ENCODE measurements at places on chromosomes 16 and 17. TPM values are rescaled to one million over a fixed set of nuclear protein-coding genes. Genes with fewer than 3 reads are reported as not detected.

DNA sequence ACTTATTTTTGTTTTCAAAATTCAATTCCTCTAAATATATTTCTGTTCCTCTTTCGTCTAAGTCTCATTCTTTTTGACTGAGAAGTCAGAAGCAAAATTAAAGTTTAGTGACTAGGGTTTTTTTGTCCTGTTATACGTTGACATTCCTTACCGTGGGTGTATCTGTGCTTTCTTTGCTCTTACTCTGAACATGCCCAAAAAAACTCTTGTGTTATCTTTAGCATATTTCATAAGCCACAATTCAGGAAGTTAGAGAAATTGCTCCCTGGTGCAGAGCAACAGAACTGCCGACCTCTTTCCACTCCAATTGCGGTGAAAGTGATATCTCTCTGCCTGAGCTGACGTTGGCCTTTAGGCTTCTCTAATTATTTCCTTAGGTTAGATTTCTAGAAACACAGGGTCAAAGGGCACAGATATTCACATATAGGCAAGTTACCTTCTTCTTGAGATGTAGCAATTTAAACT, 65.7 kb downstream of the CENPV start:
- no peaks in the 10 kb centered on the region for H3K36me3 ChIP-seq
- H3K27ac ChIP-seq = peak overlapping the region; percentile 85
- peak; percentile 42 for DNase-seq
- H3K4me1 ChIP-seq = peaks cover 39% of the 10 kb centered on the region
- H3K27me3 ChIP-seq = no peaks in the 10 kb centered on the region

DNA sequence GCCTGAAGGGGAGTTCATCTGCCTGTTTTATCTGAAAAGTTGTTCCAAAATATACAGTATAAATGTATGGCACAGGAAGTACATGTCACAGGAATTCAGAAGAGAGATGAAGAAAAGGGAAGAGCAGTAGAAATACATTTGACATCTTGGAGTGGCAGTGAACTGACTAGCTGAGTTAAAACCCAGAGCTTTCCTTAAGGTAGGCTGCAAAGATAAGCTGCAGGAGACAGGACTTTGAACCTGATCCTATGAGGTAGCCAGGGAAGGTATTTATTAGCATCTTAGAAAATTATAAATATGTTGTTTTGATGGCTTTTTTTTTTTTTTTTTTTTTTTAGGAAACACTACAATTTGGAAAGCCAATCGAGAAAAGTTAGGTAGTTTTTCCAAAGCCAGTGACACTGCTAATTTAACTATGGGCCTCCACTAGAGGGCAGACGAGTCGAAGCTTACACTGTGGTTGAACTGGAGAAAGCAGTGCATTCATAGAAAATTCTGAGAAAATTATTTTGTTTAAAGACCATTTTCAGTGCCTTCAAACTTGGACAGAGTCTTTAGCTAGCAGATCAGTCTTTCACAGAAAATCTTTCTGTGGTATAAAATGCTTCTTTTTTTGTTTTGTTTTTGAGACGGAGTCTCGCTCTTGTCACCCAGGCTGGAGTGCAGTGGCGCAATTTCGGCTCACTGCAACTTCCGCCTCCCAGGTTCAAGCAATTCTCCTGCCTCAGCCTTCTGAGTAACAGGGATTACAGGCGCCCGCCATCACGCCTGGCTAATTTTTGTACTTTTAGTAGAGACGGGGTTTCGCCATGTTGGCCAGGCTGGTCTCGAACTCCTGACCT, 122.3 kb downstream of the SSH2 start:
- no peak overlapping the region for H3K4me3 ChIP-seq
- no peaks in the 10 kb centered on the region for H3K27me3 ChIP-seq
- peak overlapping the region; percentile 70 for H3K27ac ChIP-seq
- H3K36me3 ChIP-seq = no peaks in the 10 kb centered on the region
- H3K4me1 ChIP-seq = peaks cover 9% of the 10 kb centered on the region

GRCh38 chr17:30819971-30820705, 4.4 kb downstream of the CRLF3 start:
- H3K27me3 ChIP-seq = no peaks in the 10 kb centered on the region
- H3K4me1 ChIP-seq = peaks cover 34% of the 10 kb centered on the region
- peak overlapping the region; percentile 61 for H3K27ac ChIP-seq
- no peak for DNase-seq

DNA sequence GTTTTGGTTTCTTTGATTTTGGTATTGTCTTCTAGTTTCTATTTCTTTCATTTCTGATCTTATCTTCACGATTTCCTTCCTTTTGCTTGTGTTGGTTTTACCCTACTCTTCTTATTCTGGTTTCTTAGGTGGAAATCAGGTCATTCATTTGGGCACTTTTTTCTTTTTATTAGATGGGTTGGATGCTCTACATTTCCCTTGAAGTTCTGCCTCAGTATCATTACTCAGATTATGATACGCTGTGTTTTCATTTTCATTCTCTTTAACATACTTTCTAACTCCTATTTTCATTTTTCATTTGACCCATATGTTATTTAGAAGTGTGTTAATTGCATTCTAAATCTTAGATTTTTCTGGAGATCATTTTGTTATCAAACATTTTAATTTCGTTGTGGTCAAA, 108.6 kb downstream of the IRF8 start:
- no peak overlapping the region for H3K27ac ChIP-seq
- H3K4me1 ChIP-seq = no peaks in the 10 kb centered on the region
- no peak for DNase-seq
- no peaks in the 10 kb centered on the region for H3K36me3 ChIP-seq
- H3K27me3 ChIP-seq = no peaks in the 10 kb centered on the region
- no peak overlapping the region for H3K4me3 ChIP-seq

SLC6A2 gene
- total RNA-seq = not detected

DNA sequence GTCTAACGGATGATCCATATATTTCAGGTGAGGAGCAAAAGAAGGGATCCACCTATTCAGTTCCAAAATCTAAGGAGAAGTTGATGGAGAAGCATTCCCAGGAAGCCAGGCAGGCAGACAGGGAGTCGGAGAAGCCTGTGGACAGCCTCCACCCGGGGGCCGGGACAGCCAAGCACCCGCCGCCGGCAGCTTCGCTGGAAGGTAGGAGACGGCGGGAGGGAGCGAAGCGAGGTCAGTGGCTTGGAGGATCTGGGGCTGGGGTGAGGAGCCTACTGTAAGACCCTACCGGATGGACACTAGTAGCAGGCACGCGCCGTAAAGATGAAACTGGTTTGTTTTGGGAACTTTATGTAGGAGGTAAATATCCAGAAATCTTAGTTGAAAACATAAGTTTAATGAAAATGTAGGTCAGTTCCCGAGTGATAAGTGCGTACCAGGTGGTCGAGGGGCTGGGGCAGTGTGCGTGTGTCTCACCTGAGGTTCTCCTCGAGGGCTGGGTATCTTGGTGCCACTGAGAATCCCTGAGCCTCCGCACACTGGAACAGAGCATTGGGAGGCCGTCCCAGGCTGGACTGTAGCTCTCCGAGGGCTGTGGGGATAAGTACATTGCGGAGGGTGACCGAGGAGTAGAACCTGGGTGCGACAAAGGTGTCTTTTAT, 714 bp downstream of the SPATA33 start:
- DNase-seq = no peak
- no peaks in the 10 kb centered on the region for H3K27me3 ChIP-seq
- H3K4me1 ChIP-seq = peaks cover 32% of the 10 kb centered on the region
- H3K4me3 ChIP-seq = peak overlapping the region; percentile 92
- peak overlapping the region; percentile 81 for H3K27ac ChIP-seq
- no peaks in the 10 kb centered on the region for H3K36me3 ChIP-seq

- no peaks in the 10 kb centered on the region for H3K36me3 ChIP-seq
- H3K27ac ChIP-seq = peak overlapping the region; percentile 4
- no peaks in the 10 kb centered on the region for H3K27me3 ChIP-seq
- no peak for DNase-seq
- no peaks in the 10 kb centered on the region for H3K4me1 ChIP-seq
Measured at GRCh38 chr16:19810817-19811731, 73.6 kb downstream of the GPRC5B start.

GRCh38 chr17:5565808-5566207, 18.5 kb downstream of the NLRP1 start:
- H3K27ac ChIP-seq = no peak overlapping the region
- no peaks in the 10 kb centered on the region for H3K27me3 ChIP-seq
- H3K36me3 ChIP-seq = no peaks in the 10 kb centered on the region
- no peak overlapping the region for H3K4me3 ChIP-seq
- no peak for DNase-seq
- no peaks in the 10 kb centered on the region for H3K4me1 ChIP-seq

- no peaks in the 10 kb centered on the region for H3K27me3 ChIP-seq
- DNase-seq = peak; percentile 77
- H3K4me3 ChIP-seq = no peak overlapping the region
Measured at GRCh38 chr17:76670020-76670717, 26.6 kb upstream of the ST6GALNAC1 start.

DNA sequence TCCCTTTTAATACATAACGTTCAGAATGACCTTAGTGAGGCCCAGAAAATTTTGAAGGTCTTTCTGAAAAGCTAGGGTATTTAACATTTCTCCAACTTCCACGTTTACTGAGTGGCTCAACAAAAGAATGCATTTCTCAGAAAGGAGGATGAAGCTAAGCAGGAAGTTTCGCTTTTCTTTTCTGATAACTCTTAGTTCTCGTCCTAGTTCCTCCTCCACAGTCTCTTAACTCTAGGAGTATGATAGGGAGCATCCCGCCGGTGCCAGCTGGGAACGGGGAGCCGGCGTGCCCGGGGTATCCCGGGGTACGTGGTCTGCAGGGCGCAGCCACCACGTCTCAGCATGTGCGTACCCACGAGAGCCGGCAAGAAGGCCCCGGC, 363 bp downstream of the KARS1 start:
- H3K27me3 ChIP-seq = no peaks in the 10 kb centered on the region
- peaks cover 40% of the 10 kb centered on the region for H3K4me1 ChIP-seq
- DNase-seq = no peak

GGT6 gene
- total RNA-seq = 11.4 TPM

DNA sequence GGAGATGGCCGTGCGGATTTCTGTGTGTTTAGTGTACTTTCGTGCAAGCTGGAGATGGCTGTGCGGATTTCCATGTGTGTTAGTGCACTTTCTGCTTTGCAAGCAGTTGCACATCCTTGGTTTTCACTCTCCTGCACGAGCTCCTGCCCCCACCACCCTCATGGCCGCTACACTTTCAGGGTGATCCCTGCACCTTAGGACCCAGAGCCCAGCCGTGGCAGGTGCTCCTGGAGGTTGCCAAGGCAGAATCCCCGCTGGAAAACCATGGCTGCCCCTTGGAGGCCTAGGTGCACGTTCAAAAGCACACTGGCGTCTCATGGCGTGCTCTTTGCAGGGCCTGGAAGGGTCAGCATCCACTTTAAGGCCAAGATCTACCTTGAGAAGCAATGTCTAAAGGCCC, 311.0 kb upstream of the TNRC6C start:
- no peaks in the 10 kb centered on the region for H3K36me3 ChIP-seq
- peak; percentile 4 for DNase-seq
- H3K4me3 ChIP-seq = no peak overlapping the region

DPEP3 gene
- total RNA-seq = 1.0 TPM

GRCh38 chr16:10871157-10871991, 5.6 kb upstream of the CIITA start:
- peak overlapping the region; percentile 79 for H3K27ac ChIP-seq
- no peaks in the 10 kb centered on the region for H3K27me3 ChIP-seq
- H3K4me3 ChIP-seq = no peak overlapping the region
- peak; percentile 93 for DNase-seq
- H3K36me3 ChIP-seq = no peaks in the 10 kb centered on the region

DNA sequence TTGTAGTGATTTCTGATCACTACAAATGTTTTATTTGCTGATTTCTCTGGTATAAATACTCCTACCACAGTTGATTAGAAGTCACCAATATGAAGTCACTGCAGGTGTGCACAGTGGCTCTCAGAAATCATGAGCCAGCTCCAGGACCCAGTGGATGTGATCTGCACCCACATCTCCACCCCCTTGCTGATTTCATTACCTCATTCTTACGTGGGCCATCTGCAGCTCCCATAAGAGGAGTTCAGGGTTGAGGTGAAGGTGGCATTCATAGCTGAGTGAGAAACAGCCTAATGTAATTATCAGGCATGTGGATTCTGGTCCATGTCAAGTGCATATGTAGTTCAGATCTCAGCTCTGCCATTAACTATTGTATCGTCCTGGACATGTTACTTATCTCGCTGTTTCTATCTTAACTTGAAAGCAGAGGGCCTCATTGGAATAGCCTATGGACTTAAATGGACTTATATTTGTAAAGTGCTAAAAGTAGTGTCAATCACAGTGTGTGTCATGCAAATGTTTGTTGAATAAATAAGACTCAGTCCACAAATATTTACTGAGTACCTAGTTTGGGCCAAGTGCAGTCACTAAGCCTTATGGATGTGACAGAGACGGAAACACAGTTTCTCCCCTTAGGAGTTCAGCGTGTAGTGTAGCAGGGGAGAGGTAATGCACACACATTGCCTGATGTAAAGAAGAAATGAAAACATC, 40.7 kb upstream of the ZKSCAN2 start:
- no peaks in the 10 kb centered on the region for H3K27me3 ChIP-seq
- no peak for DNase-seq
- no peaks in the 10 kb centered on the region for H3K36me3 ChIP-seq
- no peak overlapping the region for H3K27ac ChIP-seq
- no peak overlapping the region for H3K4me3 ChIP-seq

- peaks cover 15% of the 10 kb centered on the region for H3K36me3 ChIP-seq
- H3K4me1 ChIP-seq = peaks cover 30% of the 10 kb centered on the region
- no peaks in the 10 kb centered on the region for H3K27me3 ChIP-seq
- no peak overlapping the region for H3K27ac ChIP-seq
Measured at GRCh38 chr17:29162909-29163341, 17.3 kb downstream of the MYO18A start.

DNA sequence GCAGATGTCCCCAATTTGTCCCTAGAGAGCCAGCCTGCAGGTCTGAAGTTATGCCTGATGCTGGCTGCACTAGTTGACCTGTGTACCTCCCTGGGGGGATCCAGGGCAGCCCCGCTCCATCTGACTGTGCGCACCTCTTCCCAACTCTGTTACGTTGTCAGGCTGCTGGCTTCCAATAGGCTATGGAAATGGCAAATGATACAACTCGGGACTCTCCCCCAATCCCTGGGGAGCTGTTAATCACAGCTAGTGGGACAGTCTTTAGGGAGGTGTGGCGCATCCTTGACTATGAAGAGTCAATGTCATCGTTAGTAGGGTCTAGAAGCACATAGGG, 30.1 kb downstream of the GPRC5B start:
- H3K36me3 ChIP-seq = no peaks in the 10 kb centered on the region
- H3K4me3 ChIP-seq = no peak overlapping the region
- H3K27ac ChIP-seq = no peak overlapping the region
- H3K4me1 ChIP-seq = no peaks in the 10 kb centered on the region

FLYWCH2 gene
- total RNA-seq = 33.5 TPM

FADS6 gene
- total RNA-seq = not detected

IL21R gene
- total RNA-seq = 3.0 TPM

- H3K4me1 ChIP-seq = no peaks in the 10 kb centered on the region
- H3K36me3 ChIP-seq = peaks cover 49% of the 10 kb centered on the region
Measured at GRCh38 chr16:1387331-1387730, 27.2 kb downstream of the UNKL start.
